Liver (tissue), 10 donors: ENCODE measurements at places on chromosomes 7 and 10. TPM values are rescaled to one million over a fixed set of nuclear protein-coding genes. Genes with fewer than 3 reads are reported as not detected.

FAM237B gene
- not detected for total RNA-seq

DNA sequence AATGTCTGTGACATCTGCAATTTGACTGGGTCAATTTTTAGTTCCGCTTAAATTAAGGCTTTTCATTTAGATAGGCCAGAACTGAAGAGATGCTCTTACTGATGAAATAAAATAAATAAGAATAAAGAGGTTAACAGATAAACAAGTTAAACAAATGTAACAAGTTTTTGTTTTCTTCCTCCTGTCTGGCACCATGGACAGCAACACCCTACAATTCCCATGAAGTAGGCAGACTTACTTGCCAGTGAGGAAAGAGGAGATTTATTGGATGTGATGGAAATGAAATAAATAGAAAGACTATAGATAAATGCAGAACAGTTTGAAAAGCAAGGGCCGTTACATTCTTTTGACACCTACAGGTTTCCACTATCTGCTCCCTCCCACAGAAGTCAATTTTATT lies 118.5 kb downstream of the AMPH start:
- DNase-seq: no peak

DNA sequence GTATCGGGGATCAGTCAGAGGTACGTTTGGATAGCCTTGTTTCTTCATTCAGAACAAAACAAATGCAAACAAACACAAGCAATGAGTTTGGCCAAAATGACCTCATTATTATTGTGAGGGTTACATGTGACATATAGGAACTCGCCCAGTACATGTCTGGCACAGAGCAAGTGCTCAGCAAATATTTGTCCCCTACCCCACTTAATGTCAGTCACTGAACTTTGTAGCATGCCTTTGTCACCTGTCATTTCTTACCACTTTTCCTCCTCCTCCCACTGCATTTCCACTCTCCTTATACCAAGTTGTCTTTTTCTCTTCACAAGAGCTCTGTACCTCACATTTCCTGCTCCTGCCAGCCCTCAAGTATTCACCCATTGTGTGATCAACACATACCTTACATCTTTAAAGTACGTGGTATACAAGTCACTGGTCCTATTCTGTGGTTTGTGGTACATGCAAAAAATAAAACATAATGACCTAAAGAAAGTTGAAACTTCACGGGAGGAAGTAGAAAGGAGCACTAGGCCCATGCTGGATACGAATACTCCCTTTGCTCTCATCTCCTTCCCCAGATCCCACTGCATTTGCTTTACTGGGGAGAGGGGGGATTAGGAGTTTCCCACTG lies 236.0 kb downstream of the INHBA start:
- DNase-seq: no peak

GRCh38 chr10:71975087-71975870 lies 11.1 kb downstream of the CHST3 start:
- DNase-seq: no peak

DNA sequence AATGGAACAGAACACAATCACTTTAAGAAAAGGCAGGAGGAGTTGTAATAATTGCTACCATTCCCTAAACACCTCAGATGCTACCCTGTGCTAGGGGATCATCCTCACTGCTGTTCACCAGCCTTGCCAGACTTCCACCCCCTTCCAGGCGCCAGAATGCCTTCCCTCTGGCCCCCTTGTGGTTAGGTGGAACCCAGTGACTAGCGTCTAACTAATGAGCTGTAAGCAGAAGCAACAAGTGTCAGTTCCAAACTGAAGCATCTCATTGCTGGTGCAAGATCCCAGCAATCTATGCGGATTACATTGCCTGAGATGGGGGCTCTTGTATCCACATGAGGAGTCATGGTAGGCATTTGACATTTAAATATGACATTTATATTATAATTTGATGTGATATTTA lies 86.6 kb downstream of the FRMD4A start:
- DNase-seq: no peak
